ENCODE measurements at places on chromosomes 6 and 20.

- no peak for DNase-seq
Observed at GRCh38 chr6:15513131-15513771, 149.6 kb downstream of the DTNBP1 start.

DNA sequence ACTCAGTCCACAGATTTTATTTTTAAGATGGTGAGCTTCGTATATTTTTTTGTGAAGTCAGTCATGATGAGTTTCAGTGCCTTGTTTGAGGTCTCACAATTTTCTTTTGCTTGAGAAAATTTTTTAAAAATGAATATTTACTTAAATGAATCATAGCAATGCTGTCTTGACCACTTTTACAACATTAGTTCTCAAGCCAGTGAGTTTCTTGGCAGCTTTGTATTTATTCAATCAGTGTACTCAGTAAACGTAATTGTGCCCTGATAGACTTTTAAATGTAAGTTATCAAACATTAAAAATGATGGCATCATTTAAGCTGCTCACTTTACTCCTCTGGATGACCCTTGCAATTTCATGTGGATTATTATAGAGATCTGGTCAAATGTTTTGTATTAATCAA lies 261.4 kb downstream of the KHDC1L start:
- DNase-seq: no peak

DNA sequence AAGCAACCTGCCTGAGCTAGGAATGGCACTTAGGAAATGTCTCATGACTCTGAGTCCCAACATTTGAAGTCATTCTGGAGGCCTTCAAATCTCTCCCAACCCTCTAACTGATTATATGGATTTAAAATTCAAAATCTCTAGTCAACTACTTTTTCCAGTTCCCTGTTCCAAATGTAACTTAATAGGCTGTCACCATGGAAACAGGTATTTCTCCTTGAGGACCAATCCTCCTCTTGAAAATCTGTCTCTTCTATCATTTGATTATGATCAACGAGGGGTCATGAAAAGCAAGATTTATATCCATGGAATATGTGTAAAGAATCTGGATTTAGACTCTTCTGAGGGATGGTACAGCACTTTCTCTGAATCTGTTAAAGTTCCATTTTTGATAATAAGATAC lies 127.3 kb upstream of the DTNBP1 start:
- no peak for DNase-seq

- peak; percentile 79 for DNase-seq
Observed at GRCh38 chr20:49460916-49461315, 21.6 kb downstream of the KCNB1 start.

GRCh38 chr20:53163486-53163885 lies 191.3 kb downstream of the TSHZ2 start:
- DNase-seq: no peak

DNA sequence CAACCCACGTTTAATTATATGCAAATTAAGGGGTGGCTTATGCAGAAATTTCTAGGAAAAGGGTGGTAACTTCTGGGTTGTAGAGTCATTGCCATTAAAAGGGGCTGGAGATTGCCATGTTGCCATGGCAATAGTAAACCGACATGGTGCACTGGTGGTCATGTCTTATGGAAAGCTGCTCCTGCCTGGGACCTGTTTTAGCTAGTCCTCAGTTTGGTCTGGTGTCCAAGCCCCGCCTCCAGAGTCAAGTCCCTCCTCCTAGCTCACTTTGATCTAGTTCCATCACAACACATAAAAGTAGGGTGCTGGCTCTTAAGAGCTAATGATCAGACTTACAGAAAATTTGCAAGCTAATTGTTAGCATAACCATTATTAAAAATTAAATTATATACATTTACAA lies 5.3 kb downstream of the SLC22A2 start:
- DNase-seq: peak; percentile 26

DNA sequence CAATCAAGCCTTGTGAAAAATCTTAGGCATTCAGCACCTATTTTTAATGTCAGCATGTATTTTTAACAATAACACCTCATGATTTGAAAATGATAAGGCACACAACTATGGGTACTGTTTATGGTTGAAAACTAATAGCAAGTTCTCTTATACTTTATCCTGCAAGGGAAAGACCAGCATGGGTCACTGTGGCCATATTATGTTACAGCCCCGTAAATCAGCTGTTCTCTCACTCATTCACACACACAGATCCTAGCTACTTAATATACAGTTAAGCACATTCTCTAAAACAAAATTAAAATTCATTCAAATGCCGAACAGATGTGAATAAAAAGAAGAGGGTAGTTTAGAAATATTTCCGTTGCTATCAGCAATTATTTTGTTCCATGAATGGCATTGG lies 224.4 kb downstream of the OGFRL1 start:
- no peak for DNase-seq

DNA sequence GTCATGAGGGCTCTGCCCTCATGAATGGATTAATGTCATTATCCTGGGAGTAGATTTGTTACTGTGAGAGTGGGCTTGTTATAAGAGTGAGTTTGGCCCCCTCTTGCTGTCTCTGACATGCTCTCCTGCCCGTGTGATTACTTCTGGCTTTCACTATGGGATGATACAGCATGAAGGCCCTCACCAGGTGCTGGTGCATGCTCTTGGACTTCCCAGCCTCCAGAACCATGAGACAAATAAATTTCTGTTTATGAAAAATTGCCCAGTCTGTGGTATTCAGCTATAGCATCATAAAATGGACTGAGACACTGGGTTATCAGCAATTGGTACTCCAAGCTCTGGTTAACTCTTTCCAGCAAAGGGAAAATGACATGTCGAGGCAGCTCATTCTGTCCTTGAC lies 76.2 kb upstream of the MAP3K7 start:
- DNase-seq: no peak

DNA sequence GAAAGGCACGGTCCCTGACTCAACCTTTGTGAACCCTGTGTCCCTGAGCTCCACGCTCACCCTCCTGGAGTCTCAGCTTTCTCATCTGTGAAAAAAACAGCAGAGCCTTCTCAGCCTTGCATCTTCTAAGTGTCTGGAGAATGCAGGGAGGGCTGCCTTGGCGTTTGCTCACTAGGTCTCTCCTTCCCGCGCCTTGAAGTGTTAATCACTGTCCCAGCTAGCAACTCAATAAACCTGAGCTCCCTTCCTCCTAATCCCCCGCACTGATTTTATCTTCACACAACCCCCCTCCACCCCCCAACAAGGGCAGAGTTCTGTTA lies 34.9 kb upstream of the FOXC1 start:
- no peak for DNase-seq

DNA sequence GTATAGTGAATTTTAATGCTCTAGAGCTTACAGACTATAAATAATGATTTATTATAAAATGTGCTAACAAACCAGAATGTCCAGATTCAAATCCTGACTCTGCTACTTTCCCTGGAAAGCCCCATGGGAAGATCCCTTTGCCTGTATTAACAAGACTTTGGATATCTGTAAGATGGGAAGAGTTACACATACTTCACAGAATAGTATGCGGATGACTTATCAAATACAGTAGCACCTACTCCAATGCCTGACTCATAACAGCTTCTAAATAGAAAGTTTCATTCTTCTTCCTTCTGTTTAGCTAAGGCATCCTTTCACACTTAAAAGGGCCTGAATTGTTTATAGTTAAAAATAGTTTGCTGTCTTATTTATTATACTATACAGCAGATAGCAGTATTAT lies 166.3 kb downstream of the KCNQ5 start:
- peak; percentile 71 for DNase-seq

Data from renal cortical epithelial cell (primary cell).